Activated naive CD4-positive, alpha-beta T cell treated with Interleukin-2 at 50 U/mL for 16 hours (primary cell): ENCODE measurements at places on chromosomes 3 and 15.
A peak's percentile ranks its signal among the peaks of the same experiment; 100 is the strongest.

GRCh38 chr3:87333393-87333892, 57.1 kb upstream of the POU1F1 start:
- peak; percentile 18 for DNase-seq

GRCh38 chr3:1954632-1955031, 144.0 kb upstream of the CNTN4 start:
- DNase-seq = no peak

GRCh38 chr15:96183867-96184266, 146.6 kb upstream of the NR2F2 start:
- DNase-seq = no peak

DNA sequence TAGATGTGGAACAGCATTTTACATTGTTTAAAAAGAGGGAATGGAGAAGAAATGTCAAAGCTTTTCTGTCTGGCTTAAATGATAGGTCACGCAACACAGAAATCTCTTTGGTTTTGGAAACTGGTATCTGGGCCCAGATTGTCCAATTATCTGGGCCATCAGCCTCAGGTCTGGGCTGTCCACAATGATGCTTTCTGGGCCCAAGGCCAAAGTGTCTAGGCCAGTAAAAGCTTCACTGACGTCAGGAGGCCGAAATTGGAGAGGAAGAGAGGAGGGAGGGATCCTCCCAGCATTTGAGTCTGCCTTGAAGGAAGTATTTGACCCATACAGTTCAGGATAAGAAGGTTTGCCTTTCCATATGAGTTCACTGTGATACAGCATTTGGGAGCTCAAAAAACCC, 60.7 kb upstream of the ALDH1A3 start:
- DNase-seq = no peak

GRCh38 chr3:129441782-129442181, 1.8 kb downstream of the IFT122 start:
- no peak for DNase-seq

DNA sequence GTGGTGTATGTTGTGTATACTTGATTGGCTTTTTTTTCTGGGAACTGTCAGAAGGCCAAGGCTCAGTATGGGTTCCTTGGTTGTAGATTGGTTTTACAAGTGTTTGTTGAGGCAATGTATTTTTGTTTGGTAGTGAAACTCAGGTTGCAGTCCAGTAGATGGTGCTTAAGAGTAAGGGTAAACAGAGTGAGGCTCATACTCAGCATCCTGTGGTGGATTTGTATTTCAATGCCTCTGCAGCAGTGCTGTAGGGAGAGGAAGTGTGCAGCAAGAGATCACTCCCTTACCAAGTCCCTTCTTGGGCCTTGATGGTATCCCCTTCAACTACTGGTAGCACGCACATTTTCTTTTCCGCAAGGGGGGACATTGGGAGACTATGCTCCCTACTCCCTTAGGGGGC, 428.5 kb upstream of the CNTN3 start:
- no peak for DNase-seq

GRCh38 chr15:70605606-70606410, 157.6 kb downstream of the UACA start:
- DNase-seq = no peak

- DNase-seq = no peak
These were observed 239.8 kb upstream of the TLE3 start for GRCh38 chr15:70337277-70338186.

- DNase-seq = no peak
These were observed 184.4 kb downstream of the SHOX2 start for GRCh38 chr3:157921811-157922210.

DNA sequence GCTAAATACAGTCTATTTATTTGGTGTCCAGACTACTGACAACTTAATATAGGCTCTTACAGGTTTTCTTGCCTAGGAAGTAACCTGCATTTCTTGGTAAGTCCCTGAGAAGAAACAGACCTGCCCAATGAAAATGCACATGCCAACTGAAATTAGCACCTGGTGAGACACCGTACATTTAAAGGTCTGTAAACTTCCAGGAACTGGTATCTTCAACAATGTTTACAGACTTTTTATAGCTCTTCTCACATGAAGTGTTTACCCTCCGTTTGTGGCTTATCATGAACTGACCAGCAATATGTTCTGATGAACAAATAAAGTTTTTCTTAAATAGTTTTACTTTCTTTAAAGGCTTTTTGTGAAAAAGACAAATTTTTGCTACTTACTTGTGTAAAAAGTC, 93.3 kb downstream of the PCCB start:
- DNase-seq = no peak

DNA sequence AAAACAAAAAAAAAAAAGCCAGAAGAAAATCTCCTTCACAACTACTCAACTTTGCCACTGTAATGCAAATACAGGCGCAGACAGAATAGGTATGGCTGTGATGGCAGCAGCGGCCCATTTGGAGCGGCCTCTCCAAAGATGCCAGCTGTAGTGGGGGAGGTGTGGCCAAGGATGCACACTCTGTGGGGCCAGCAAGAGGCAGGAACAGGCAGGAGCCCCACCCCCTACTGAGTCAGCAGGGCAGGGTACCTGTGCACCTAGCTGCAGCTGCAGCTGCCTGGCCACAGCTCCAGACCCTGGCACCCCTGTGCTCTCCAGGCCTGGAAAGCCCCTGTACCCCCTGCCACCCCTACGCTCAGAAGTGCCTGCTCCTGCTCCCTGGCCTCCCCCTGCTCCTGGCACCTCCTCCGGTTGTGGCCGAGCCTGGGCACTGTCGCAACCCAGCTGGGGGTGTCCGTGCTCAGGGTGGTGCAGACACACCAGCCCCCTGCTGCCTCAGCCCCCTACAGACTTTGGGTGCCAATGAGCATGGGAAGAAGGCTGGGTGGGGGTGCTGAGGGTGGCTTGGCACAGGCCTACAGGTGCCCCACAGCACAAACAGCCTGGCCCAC, 312.7 kb downstream of the ULK4 start:
- DNase-seq = no peak

DNA sequence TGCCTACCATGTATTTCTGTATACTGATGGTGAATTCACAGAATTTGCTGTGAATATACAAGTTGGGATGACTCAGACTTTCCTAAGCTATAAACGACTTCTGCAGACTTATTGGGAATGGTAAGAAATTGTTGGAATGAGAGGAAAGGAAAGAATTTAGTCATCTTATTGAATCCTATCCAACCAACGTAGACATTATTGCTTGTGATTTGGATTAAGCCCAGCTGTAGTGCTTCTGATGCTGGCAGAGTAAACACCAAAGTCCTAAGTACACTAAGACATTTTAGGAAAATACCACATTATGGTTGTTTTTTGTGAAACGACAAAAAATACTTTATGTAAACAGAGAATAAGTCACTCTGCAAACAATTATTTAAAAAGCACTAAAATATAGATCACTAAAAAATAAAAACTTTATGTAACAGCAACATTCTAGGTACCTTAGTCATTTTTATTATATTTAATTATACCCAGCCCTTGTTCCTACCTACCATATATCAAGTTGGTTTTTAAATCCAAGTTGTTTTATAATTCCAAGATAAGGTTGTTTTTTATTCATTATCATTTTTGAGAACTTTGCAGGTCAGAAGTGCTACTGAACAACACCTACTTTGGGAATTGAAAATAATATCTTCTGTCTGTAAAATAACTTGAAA, 99.2 kb upstream of the MLF1 start:
- DNase-seq = no peak

DNA sequence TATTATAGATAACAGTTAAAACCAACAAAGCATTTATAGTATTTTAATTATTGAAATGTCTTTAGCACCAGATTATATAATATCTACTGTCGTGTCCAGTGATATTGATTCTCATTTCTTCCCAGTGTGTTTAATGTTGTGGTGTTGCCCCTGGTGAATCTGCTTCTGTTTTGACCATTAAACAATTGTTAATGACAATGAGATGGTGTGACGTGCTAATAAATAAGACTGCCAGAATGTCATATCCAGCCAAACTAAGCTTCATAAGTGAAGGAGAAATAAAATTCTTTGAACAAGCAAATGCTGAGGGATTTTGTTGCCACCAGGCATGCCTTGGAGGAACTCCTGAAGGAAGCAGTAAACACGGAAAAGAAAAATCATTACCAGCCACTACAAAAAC, 480.0 kb upstream of the ROBO1 start:
- no peak for DNase-seq

- DNase-seq = no peak
These were observed 412.3 kb downstream of the OXSM start for GRCh38 chr3:26202169-26202568.

GRCh38 chr15:92112711-92113110, 259.2 kb downstream of the SLCO3A1 start:
- no peak for DNase-seq
